Urinary bladder (tissue), 4 donors: ENCODE measurements at places on chromosomes 7 and 10. TPM values are rescaled to one million over a fixed set of nuclear protein-coding genes. Genes with fewer than 3 reads are reported as not detected.

The GPR15LG gene
- 16.6 TPM for total RNA-seq

The SFRP5 gene
- 1.1 TPM for total RNA-seq

DNA sequence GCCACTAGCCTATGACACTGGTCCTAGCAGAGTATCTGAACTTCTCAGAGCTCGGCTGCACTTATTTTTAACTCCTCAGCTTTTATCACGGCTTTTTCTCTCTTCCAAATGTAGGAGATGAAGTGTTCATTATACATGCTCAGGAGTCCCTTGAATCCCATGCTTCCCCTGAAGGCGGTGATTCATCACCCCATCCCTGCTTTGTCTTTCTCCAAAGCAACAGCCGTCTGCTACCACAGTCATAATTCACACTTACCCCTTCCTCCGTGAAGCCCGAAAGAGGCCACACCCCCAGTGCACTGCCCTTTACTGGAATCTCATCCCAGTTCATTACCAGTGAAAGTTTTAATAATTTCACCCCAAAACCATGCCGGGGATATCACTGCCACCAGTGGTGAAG is 301.5 kb upstream of the SHH start:
- DNase-seq = no peak

The ZKSCAN1 gene
- total RNA-seq = 51.5 TPM

- no peak for DNase-seq
These were observed 37.1 kb downstream of the SDK1 start for GRCh38 chr7:3338161-3338560.

The OR2A12 gene
- total RNA-seq = not detected

- DNase-seq = no peak
These were observed 179.3 kb upstream of the NEBL start for GRCh38 chr10:21076381-21076780.

The ASB10 gene
- not detected for total RNA-seq
